Activated CD4-positive, alpha-beta T cell treated with anti-CD3 and anti-CD28 coated beads for 36 hours (primary cell): ENCODE measurements at places on chromosomes 1 and 21. TPM values are rescaled to one million over a fixed set of nuclear protein-coding genes. Genes with fewer than 3 reads are reported as not detected.

DNA sequence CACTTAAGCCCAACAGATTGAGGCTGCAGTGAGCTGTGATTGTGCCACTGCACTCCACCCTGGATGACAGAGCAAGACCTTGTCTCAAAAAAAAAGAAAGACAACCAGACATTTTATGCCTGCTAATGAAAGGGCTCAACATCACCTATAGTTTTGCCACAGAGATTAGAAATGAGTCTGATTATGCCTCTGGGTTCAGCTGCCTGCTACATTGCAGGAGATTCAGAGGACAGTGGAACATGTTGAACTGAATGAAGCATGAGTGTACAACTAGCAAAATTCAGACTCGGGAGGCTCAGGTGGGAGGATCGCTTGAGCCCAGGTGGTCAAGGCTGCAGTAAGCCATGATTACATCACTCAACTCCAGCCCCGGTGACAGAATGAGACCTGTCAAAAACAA is 46.0 kb downstream of the EXO1 start:
- H3K4me1 ChIP-seq, result no peaks in the 10 kb centered on the region
- H3K36me3 ChIP-seq, result peaks cover 14% of the 10 kb centered on the region
- H3K27ac ChIP-seq, result no peak overlapping the region

DNA sequence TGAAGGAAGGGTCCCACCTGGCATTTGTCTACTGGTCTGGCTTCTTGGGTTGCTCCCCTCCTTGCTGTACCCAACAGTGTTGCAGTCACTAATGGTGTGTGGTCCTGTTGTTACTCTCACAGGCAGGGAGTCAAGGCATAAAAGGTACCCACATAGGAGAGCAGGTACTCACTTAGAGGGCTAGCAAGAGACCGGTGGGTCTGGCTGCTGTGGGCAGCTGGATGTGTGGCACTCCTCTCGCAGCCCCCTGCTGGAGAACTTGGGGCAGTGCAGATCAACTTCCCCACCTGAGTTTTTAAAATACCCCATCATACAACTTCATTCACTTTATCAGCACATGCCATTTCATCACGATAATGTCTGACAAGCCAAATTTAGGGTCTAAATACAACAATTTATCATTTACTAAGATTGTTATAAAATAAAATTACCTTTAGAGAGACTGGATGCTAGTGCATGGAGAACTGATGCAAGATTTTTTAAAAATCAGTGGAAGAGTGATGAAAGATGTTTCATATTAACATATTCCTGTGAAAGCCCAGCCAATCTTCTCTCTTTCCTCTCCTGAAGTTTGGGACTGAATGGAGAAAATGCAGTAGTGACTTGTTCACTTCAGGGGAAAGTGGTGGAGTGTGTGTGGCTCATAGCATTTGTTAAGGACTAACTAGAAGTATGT is 42.8 kb downstream of the ACP6 start:
- H3K4me3 ChIP-seq, result no peak overlapping the region
- no peaks in the 10 kb centered on the region for H3K27me3 ChIP-seq
- peaks cover 35% of the 10 kb centered on the region for H3K4me1 ChIP-seq
- DNase-seq, result peak; percentile 72
- peaks cover 15% of the 10 kb centered on the region for H3K36me3 ChIP-seq
- H3K27ac ChIP-seq, result peak overlapping the region; percentile 29

- H3K36me3 ChIP-seq, result peaks cover 11% of the 10 kb centered on the region
- no peak overlapping the region for H3K4me3 ChIP-seq
- peaks cover 37% of the 10 kb centered on the region for H3K4me1 ChIP-seq
- no peak for DNase-seq
- peak overlapping the region; percentile 1 for H3K27ac ChIP-seq
- no peaks in the 10 kb centered on the region for H3K27me3 ChIP-seq
Measured at GRCh38 chr1:230140221-230141020, 73.4 kb downstream of the GALNT2 start.

GRCh38 chr1:23441446-23442148 is 17.0 kb upstream of the TCEA3 start:
- no peak overlapping the region for H3K4me3 ChIP-seq
- no peaks in the 10 kb centered on the region for H3K27me3 ChIP-seq
- H3K36me3 ChIP-seq, result no peaks in the 10 kb centered on the region
- no peak for DNase-seq
- H3K27ac ChIP-seq, result no peak overlapping the region
- no peaks in the 10 kb centered on the region for H3K4me1 ChIP-seq

The SRGAP2 gene
- 42.1 TPM for total RNA-seq

The PROX1 gene
- total RNA-seq, result 0.09 TPM
